ENCODE measurements at places on chromosomes 6 and 20.

GRCh38 chr6:138428944-138429598, 25.0 kb downstream of the HEBP2 start:
- no peak for DNase-seq

DNA sequence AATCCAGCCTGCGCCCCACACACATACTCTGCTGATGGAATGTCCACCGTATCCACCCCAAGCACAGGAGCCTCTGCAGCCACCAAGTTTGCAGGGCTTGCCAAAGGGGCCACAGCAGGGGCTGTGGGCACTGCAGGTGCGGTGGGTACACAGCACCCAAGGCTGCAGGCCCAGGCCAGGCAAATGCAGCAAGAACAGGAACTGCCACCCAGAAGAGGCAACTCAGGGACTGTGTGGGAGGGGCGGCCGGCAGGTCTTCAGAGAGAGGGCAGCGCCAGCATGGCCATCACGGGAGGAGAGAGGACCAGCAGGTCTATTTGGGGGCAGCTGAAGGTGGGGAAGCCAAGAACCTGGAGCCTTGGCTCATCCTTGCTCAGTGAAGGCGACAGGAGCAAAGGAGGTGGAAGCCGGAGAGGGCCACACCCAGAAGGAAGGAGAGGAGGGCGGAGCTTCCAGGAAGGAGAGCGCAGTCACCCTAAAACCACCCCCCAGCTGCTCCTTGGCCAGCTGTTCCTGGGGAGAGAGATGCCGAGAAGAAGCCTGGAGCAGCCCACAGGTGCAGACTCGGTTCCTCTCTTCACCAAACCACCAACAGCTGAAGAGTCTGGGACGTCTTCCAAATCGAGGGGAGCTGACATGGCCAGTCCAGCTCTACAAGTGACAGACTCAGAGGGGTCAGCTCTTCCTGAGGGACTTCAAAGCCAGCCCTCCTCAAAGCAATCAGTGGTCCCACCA, 265.1 kb upstream of the CDYL start:
- no peak for DNase-seq

DNA sequence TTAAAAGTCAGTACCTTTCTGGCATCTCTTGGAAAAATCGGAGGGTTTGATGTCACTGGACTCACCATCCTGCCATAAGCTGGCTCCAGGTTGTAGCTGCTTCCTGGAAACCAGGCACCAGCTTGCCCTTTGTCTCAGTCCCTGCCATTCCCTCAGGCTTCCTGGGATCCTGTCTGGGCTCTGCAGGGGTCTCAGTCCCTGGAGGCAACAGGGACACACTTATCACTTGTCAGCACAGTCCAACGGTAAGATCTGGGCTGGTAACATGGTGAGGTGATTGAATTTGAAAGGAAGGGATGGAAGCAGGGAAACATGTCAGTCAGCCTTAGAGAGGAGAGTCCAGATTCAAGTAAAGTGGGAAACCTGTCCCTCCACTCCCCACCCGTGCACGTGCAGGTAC, 147.6 kb upstream of the ECI2 start:
- no peak for DNase-seq

DNA sequence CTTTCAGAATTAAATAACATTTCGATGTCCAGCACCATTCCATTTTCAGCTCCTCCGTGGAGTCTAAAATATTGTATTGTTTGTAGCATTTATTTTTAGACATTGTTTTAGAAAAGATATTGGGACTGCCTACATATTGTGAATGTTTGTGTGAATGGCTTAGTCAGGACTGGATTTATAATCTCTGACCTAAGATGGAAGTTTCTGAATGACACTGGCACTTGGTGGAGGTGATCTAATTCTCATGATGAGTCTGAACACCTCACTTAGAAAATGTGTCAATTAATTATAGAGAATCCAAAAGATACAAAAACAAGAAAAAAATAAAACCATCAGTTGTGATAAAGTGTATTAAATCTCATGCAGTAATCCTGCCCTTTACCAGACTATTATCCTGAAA, 60.8 kb upstream of the HBS1L start:
- no peak for DNase-seq
